ENCODE measurements at places on chromosomes 4 and X.

DNA sequence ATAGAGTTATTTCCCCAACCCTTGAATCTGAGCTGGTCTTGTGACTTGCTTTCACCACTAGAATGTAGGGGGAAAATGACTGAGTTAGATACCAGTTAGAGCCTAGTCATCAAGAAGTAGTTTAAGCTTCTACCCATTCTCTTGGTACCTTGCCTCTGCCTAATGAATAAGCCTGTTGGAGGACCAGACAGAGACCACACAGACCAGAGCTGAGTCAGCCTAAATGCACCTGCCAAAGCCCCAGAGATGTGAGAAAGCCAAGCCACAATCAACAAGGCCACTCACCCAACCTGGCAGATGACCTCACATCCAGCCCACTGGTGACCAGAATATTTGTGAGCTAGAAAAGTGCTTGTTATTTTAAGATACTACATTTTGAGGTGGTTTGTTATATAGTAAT, 85.2 kb upstream of the DCLK2 start:
- DNase-seq: no peak

GRCh38 chrX:41512394-41512793, 65.3 kb downstream of the NYX start:
- DNase-seq: no peak

- DNase-seq: no peak
Observed at GRCh38 chrX:131571348-131571747, 27.5 kb downstream of the OR13H1 start.

- DNase-seq: no peak
Observed at GRCh38 chr4:109231331-109231730, 71.1 kb downstream of the COL25A1 start.

DNA sequence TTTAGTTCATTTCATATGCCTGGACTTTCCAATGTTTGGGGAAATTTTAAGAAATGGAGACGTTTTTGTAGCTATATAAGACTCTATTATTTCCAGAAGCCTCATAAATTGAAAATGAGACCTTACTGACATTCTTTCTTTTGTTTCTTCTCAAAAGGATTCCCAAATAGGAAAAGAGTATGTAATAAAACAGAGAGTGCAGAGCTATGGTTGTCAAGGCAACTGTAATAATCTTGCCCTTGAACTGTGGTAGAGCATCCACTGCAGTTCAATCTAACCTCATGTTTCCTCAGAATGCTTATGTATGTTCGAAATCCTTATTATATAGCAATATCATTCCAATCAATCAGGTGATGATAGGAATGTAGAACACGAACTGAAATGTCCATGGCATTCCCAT, 54.1 kb downstream of the AMELX start:
- DNase-seq: no peak

DNA sequence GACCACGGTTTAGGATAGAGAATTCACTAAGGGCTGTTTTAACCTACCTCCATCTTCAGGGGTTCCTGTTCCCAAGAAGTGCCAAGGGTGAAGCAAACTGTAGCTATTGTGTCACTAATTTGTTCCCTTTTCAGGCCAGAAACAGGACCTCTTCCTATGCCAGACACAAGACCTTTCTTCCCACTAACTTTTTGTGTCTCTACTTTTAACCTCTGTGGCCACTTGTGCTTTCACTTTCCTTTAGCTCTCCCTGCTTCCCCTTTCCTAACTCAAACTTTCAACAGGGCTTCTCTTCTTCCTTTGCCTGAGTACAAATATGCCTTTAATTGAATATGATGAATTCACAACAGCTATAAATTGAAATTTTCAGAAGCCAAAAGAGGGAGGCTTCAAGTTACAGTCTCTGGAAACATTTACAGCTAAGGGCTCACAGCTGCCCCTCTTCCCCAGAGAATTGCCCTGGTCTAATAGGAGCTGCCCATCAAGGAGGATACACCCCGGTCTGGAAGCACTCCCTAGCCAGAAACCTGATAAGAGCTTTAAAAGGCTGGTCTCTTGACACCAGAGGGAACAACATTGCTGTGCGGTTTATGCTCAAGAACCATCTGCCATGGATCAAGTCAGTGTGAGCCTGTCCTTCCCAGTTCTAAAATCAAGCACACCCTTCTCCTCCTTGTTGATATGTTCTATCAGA, 61.7 kb upstream of the PLS3 start:
- DNase-seq: no peak

- peak; percentile 9 for DNase-seq
Observed at GRCh38 chrX:77442728-77443127, 4.5 kb upstream of the FGF16 start.

GRCh38 chr4:90189178-90189577, 62.0 kb downstream of the CCSER1 start:
- DNase-seq: no peak

DNA sequence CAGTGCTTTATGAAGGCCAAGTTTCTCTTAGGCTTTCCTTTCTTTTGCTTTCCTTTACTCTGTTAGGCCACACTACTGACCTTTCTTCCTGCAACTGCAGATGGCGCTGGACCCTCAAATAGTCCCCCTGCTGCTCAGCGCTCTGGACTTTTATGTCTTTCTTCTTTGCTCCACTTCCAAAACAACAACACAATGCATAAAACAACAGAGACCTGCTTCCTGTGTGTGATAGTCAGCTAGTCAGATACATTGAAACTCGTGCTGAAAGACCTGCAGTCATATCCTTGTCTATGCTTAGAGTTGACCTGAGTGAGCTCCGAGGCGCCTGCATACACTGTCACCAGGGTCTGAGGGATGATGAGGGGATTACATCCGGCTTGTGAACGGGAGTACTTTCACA, 108.9 kb upstream of the TEX13D start:
- no peak for DNase-seq

DNA sequence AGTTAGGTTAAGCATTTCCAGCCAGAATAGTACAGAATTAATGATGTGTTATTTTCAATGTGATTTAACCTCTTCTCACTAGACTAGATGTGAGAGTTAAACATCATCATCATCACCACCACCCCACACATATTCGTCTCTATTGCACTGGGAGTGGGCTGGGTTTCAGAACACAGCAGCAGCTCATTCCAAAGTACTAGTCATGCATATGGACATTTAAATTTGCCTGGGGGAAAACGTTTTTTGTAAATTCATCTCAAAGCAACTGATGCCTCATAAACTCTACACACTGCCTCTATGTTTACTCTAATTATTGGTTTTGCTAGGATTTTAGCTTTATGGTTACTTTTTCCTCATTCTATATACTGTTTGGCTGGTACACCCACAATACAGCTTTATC, 509.1 kb downstream of the PPP4R3C start:
- DNase-seq: no peak

DNA sequence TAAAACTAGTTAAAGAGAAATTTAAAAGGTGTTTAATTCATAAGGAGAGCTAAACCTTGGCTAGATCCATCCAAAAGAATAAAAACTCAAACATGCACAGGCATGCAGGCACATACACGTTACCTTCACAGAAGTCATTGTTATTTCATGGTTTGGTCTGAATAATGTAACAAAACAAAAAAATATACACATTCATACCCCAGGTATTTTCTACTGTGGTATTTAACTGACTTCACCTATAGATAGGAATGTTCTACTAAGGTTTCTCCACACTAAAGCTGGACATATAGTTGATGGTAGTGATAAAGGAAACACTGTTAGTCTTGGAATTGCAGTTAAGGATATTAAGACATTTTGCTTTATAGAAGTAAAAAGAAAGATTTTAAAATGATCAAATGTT, 283.6 kb upstream of the PCDH10 start:
- DNase-seq: no peak

DNA sequence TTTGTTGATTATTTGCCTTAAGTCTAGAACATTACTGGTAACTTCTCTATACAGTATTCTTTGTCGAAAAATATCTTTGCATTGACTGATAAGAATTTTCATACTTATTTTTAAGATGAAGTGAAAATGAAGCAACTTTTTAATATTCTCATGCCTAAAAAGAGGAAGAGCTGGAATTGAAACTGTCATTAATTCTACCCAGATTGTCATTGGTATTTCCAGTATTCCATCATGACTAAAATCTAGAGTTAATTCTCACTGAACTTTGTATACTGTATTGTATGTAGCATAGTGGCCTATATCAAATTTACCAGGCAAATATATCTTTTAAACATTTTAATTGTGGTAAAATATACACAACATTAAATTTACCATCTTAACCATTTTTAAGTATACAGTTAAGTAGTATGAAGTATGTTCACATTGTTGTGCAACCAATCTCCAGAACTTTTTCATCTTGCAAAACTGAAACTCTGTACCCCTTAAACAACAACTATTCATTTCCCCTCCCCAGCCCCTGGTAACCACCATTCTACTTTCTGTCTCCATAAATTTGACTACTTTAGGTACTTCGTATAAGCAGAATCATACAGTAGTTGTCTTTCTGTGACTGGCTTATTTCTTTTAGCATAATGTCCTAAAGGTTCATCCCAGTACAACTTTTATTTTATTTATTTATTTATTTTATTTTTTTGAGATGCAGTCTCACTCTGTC, 24.3 kb upstream of the ZNF41 start:
- DNase-seq: no peak

GRCh38 chr4:108030332-108030731, 40.6 kb downstream of the HADH start:
- DNase-seq: peak; percentile 51

GRCh38 chrX:40420899-40421729, 159.7 kb upstream of the ATP6AP2 start:
- no peak for DNase-seq

DNA sequence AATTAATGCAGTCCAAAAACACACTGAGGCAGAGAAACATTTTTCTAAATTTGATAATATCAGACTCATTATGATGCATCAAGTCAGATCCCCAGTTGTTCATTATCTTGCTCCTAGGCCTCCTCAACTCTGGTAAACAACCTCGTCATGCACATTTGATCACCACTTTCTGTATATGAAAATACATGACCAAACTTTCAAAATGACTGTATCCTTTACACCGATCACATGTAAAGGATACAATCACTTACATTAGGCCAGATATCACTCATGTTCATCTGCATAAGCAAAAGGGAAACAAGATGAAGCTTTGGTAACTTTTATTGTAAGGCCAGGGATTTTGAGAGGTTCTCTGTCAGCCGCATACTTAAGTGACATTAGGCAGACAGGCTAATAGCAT, 99.4 kb upstream of the IL1RAPL1 start:
- no peak for DNase-seq

GRCh38 chrX:49995107-49995731, 72.8 kb downstream of the CLCN5 start:
- DNase-seq: peak; percentile 2

DNA sequence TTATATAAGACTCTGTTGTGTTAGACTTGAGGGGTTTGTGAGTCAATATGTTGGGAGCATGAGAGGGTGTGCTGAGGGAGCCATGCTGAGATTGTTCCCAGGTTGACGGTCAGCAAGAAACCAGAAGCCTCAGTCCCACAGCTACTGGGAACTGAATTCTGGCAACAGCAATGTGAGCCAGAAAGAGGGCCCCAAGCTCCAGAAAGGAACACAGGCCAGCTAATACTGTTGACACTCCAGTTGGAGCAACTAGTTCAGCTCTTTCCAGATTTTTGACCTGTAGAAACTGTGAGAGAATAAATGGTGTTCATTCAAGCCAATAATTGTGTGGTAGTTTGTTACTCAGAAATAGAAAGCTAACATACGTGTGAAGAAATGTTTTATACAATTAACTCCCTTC, 17.1 kb downstream of the ADH1A start:
- DNase-seq: no peak

DNA sequence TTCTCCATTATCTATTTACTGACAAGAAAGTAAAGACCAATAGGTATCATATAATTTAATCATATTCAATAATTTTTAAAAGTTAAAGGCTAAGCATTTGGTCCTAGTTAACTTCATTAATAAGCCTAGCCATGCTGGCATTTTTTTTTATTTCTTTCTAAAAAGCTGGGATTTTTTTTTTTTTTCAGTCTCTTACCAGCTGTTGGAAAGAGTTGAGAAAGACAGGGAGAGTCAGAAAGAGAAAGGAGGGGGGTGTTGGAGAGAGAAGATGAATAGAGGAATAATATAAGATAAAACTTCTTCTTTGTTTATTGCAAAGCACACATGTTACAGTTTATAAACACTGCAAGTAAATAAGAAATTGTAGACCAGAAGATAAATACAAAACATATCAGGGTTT, 5.9 kb upstream of the NR3C2 start:
- no peak for DNase-seq

GRCh38 chrX:134480061-134480460, 20.1 kb downstream of the HPRT1 start:
- peak; percentile 24 for DNase-seq

GRCh38 chr4:2651546-2651945, 104.6 kb downstream of the TNIP2 start:
- no peak for DNase-seq
